NK-92 treated with Interleukin-12 subunit alpha and Interleukin-12 subunit beta, amount 100 ng/mL, for 24 hours (cell line): ENCODE measurements at places on chromosomes 4 and X.

DNA sequence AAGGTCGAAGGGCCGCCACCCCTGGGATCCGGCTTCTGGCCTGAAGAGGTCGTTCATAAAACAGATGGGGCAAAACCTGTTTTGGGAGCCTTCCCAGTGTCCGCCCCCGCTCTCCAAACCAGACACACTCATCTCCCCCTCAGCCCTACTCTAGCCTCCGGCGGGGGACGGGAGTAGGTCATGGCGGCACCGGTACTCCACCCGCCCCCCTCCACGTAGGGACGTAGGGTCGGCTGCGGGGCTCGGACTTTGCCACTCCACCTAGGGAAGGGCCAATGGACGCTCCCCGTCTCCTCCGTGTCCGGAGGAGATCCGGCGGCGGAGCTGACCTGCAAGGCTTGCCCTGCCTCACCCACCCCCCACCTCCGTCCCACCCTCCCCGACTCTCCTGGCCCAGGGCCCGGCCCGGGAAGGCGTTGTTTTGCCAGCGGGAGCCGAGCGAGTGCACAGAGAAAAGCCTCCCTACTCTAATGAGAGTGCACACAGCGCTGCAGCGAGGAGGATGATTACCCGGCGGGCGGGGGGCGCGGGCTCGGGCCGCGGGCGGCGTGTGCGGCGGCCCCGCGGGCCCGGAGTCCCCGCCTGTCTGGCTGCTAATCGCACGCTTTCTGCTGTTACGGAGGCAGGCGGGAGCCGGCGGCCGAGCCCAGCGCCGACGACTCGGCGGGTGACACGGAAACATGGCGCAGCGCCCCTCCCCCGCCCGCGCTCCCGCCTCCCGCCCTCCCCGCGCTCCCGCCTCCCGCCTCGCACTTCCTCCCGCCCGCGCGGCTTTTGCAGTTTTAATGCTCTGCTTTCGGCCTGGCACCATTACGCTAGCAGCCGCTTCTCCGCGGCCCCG is 8.3 kb upstream of the BCOR start:
- DNase-seq, result peak; percentile 52

- DNase-seq, result no peak
Observed at GRCh38 chr4:91243132-91243531, 1060.6 kb upstream of the GRID2 start.

- DNase-seq, result no peak
Observed at GRCh38 chr4:79181190-79181589, 144.7 kb downstream of the NAA11 start.

- no peak for DNase-seq
Observed at GRCh38 chr4:73006286-73006990, 63.1 kb downstream of the COX18 start.

GRCh38 chr4:36990128-36990872 is 254.2 kb upstream of the NWD2 start:
- no peak for DNase-seq

GRCh38 chr4:104989371-104989770 is 157.3 kb upstream of the TET2 start:
- DNase-seq, result no peak

DNA sequence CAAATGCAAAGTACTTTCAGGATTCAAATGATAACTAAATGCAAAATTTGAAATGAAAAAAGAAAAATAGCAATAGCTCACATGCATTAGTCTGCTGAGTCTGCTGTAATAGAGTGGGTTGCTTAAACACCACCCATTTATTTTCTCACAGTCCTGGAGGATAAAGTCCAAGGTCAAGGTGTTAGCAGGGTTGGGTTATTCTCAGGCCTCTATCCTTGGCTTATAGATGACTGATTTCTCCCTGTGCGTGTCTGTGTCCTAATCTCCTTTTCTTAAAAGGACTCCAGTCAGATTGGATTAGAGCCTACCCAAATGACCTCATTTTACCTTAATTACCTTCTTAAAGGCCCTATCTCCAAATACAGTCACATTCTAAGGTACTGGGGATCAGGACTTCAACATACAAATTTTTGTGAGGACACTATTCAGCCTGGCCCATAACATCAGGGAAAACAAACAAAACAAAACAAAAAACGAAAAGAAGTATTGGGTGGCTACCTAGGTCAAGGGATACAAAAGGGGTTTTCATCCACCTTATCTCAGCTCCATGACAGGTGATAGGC is 6.3 kb upstream of the TBL1X start:
- DNase-seq, result no peak

GRCh38 chr4:22897520-22898108 is 204.9 kb downstream of the GBA3 start:
- DNase-seq, result no peak

DNA sequence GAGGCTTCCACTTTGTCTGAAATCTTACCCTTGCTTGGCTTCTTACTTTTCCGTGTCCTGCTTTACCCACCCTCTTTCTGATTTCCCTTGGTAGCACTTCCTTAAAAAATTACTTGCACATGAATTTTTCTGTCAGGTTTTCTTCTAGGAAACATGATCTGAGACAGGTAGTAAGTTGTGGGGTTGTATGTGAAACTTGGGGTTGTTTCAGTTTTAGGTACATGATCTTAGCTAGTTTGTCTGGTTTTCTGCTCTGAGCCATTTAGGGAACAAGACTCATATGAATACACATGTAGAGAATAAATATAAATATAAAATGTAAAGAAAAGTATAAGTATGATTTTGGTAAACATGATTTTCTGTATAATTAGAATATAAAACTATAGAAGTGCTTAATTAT is 17.4 kb upstream of the ARMCX2 start:
- no peak for DNase-seq

DNA sequence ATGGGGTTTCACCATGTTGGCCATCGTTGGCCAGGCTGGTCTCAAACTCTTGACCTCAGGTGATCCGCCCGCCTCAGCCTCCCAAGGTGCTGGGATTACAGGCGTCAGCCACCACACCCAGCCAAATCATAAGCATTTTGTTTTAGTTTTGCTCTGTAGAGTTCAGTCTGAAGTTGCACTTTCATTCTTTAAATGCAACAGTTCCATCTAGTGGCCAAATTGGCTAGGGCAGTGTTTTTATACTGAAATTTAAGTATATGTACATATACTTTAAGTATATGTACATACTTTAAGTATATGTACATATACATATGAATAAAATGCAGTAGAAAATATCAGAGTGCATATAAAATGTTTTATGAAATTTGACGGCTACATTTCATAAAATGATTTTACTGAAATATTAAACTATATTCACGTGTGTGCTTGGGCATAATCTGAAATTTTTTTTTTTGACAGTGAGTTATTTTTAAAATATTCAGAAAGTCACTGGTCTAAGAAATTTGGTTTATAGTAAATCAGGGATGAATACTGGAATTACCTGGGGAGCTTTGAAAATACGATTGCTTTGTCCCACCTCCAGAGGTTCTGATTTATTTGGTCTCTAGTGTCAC is 145.5 kb downstream of the NWD2 start:
- DNase-seq, result no peak

- DNase-seq, result no peak
Observed at GRCh38 chr4:123127218-123127617, 204.8 kb upstream of the NUDT6 start.

DNA sequence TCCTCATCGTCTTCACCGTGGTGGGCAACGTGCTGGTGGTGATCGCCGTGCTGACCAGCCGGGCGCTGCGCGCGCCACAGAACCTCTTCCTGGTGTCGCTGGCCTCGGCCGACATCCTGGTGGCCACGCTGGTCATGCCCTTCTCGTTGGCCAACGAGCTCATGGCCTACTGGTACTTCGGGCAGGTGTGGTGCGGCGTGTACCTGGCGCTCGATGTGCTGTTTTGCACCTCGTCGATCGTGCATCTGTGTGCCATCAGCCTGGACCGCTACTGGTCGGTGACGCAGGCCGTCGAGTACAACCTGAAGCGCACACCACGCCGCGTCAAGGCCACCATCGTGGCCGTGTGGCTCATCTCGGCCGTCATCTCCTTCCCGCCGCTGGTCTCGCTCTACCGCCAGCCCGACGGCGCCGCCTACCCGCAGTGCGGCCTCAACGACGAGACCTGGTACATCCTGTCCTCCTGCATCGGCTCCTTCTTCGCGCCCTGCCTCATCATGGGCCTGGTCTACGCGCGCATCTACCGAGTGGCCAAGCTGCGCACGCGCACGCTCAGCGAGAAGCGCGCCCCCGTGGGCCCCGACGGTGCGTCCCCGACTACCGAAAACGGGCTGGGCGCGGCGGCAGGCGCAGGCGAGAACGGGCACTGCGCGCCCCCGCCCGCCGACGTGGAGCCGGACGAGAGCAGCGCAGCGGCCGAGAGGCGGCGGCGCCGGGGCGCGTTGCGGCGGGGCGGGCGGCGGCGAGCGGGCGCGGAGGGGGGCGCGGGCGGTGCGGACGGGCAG is 792 bp downstream of the ADRA2C start:
- DNase-seq, result no peak
